ENCODE measurements at places on chromosomes 1 and 21.

GRCh38 chr1:45925728-45926287, 122.4 kb downstream of the MAST2 start:
- DNase-seq: no peak

DNA sequence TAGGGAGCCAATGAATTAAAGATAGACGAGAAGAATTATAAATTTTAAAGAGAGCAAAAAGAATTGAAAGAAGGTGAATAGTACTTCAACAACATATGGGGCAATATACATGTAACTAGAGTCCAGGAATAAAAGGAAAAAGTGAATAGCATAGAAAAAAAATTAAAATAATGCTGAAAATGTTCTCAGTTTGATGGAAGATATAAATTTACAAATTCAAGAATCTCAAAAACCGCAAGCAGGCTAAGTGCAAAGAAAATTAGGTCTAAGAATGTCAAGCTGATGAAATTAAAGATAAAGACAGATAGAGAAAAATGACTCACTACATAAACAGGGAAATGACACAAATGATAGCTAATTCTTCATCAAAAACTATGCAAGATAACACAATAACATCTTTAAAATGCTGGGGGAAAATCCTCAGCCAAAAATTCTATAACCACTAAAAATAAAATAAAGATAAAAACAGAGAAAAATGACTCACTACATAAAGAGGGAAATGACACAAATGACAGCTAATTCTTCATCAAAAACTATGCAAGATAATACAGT, 326.3 kb downstream of the TBX15 start:
- no peak for DNase-seq

GRCh38 chr1:100896481-100896982, 642 bp downstream of the SLC30A7 start:
- DNase-seq: no peak

DNA sequence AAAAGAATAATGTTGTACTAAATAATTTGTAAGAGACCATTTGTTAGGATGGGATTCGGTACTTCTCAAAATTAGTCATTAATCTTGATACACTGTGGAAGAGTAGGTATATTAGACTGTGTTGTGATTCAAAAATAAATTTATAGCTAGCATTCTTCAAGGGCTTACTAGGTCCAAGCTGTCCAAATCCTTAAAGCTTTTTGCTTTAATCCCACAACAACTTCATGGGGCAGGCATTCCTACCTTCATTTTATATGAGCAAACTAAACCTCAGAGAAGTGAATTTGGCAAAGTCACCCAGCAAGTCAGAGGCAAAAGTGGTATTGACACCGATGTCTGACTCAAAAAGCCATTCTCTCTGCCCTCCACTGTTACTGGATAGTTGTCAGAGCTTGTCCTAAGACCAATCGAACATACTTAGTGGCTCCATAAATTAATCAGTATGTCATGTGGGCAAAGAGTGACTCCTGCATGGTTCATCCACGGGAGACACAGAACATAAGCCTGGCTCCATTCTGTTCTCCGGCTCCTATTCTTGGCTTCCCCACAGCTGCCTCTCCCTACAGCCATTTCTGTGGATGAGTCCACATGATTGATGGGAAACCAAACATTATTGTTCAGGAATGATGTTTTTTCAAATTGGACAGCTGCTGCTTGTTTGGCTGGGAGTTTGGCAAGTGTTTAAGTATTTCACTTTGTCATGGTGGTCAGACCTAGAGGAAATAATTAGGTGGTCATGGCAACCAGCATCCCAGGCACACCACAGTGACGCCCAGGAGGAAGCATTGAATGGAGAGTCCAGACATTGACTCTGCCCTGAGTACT, 133.4 kb upstream of the FGGY start:
- DNase-seq: no peak

DNA sequence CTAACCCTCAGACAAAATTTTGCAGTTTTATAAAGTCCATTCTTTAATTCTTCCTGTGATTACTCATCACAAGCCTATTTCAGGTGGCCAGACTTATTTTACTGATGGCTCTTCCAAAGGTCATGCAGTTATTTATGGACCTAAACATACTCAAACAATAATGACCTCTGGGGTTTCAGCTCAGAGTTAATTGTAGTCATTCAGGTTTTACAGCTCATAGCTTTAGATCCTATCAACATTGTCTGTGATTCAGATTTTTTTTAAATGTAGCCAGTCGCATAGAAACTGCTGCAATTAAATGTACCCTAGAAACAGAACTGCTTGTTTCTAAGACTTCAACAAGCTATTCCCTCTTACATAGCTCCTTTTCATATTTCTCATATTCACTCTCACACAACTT, 270.8 kb downstream of the COL11A1 start:
- DNase-seq: no peak

- no peak for DNase-seq
Measured at GRCh38 chr1:1669468-1670440, 10.9 kb upstream of the CDK11B start.

DNA sequence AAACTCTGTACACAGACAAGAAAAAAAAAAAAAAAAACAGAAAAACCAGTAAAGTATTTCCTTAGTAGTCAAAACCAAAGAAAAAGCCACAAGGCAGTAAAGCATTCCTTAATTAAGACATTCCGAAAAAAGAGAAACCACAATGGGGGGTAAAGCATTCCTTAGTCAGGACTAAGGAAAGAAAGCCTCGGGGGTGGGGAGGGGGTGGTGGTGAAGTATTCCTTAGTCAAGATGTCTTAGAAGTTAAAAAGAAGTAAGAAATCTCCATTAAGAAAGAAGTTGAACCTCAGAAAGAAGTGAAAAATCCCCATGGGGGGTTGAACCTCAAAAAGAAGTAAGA, 28.2 kb upstream of the FMO1 start:
- DNase-seq: no peak

- DNase-seq: no peak
Measured at GRCh38 chr1:166876540-166876838, 425 bp upstream of the TADA1 start.

DNA sequence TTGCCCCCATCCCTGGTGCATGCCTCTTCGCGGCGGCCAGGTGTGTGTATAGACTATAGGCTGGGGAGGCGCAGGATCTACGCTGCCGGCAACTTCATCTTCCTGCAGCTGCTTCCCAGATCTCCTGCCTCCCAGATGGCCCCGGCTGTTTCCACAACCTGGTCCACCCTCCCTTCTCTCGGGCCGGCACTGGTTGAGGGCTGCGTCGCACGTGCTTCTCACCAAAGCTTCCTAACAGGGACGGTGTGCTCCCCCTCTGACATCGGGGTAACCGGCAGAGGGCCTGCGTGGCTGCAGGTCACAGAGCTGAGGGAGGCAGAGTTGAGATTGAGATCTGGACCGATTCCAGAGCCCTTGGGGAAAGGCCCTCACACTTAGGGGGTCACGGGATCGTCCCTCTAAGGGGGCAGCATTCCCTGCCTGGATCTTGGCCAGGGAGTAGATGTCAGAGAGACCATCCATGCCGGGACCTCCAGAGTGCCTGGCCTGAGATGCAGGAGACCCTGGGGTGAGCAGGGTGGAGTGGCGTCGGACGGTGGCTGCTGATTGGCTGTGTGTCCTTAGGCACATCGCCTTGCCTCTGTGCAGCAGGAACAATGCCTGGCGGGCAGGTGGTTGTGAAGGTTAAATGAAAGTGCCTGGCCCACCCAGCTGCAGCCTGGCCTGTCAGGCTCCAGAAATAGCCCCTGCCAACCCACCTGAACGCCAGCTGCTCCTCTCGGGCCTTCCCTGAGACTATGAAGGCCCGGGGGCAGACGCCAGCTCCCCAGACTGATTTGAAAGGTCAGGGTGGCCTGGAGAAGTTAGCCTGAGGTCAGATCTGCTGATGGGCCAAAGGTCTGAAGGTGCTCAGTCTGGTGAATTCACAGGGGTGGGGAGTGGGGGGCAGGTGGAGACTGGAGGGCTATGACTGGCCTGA, 6.1 kb upstream of the MASP2 start:
- DNase-seq: no peak

GRCh38 chr21:25541042-25541441, 66.2 kb downstream of the MRPL39 start:
- DNase-seq: no peak

GRCh38 chr21:33993286-33994231, 78.0 kb upstream of the ATP5PO start:
- DNase-seq: no peak

DNA sequence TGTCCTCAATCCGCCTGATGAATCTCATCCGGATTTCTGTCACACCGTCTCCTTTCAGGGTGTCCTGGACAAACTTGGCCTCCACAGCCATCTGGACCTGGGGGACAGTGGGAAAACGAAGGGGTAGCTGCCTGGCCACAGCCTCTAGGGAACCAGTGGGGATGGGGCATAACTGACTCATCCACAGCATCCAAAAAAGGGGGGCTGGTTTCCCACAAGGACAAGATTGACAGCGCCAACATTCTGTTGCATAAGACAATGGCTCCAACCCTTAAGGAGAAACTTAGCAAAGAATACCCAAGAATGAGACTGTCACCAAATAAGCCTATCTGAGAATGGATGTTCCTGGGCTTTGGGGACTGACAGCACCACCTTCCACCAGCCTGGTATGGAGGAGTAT, 12.1 kb downstream of the TRAPPC3 start:
- no peak for DNase-seq

GRCh38 chr1:183226361-183226760, 40.3 kb downstream of the LAMC2 start:
- DNase-seq: no peak

Measured in heart left ventricle (tissue), 16 donors.